Bronchial epithelial cell (primary cell): ENCODE measurements at places on chromosomes 1 and 21. TPM values are rescaled to one million over a fixed set of nuclear protein-coding genes. Genes with fewer than 3 reads are reported as not detected.
A peak's percentile ranks its signal among the peaks of the same experiment; 100 is the strongest.

- DNase-seq, result peak; percentile 40
Measured at GRCh38 chr1:21834094-21834493, 22.0 kb downstream of the LDLRAD2 start.

DNA sequence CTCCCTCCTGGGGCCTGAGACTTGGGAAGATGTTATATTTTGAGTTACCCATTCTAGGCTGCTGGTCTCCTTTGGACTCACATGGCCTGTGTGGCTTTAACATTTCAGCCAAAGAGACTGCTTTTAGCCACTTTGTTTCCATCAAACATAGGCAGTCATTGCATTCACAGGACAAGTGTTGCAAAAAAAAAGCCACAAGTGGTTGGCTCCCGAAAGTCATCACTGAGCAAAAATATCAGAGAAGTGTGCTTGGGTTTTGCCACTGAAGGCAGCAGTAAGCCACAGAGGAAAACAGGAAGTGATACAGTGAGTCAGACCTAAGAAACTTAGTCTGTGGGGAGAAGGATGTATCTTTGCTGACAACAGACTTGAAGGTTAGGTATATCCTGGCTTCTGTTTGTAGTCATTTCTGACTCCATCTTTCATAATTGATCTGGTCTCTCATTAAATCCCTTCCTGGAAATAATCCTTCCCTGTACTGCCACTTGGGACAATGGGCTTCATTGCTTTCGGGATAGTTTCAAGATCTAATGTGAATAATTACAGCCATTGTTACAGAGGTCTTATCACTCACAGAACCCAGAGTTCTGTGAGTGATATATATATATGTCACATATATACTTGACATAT lies 80.9 kb downstream of the COLGALT2 start:
- DNase-seq, result peak; percentile 81

DNA sequence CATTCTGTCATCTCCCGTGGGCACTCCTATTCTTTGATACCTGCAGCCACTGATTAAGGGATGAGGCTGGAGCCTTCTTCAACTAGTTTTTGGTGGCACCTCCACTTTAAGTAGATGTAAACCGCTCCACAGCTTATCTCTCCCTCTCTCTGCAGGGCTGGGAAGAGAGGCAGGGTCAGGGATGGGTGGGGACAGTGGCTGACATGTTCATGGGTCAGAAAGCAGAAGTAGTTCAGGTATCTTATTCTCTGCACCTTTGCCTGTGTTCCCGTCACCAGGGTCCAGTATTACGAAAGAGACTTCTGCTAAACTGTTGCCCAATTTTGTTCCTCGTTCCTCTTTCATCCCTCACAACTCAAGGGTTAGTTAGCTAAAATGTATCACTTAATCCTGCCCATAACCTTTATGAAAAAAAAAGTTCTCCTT lies 51.7 kb upstream of the EDEM3 start:
- peak; percentile 13 for DNase-seq

- DNase-seq, result no peak
Measured at GRCh38 chr1:220219865-220220698, 52.2 kb downstream of the RAB3GAP2 start.

- no peak for DNase-seq
Measured at GRCh38 chr21:10627316-10627863, 106.0 kb downstream of the TPTE start.

- no peak for DNase-seq
Measured at GRCh38 chr21:34632498-34632897, 17.6 kb upstream of the RCAN1 start.

- peak; percentile 27 for DNase-seq
Measured at GRCh38 chr21:14959343-14959742, 105.5 kb downstream of the NRIP1 start.

DNA sequence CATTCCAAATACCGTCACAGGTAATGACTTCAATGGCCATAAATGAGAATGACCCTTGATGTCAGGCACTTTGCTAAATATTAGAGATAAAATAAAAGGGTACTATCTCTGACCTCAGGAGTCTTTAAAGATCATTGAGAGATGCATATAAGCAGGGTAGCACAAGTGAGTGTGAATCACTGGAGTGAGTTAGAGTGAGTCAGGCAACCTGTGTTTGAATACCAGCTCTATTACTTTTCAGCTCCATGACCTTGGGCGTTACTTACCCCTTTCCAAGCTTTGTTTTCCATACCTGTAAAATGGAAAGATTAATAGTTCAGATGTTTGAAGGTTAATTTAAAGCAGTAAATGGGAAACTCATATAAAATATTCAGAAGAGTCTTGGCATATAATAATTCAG lies 1058.0 kb upstream of the ADGRL4 start:
- peak; percentile 91 for DNase-seq

DNA sequence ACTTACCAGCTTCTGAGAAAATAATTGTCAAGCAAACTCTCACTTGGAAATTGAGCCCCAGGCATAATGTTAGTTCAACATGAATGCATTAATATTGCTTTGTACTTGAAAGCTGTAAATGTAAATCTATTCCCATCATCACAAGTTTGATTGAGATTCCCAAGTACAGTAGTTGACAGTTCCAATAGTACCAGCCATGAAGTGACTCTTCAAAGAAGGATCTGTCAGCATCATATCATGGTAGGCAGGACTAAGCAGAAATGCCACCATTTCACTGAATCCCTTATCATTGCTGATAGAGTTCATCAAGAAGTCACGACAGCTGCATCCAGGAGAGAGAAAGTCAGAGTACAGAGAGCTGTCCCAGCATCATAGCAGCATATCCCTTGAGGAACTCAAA lies 348.7 kb downstream of the OMA1 start:
- DNase-seq, result no peak

DNA sequence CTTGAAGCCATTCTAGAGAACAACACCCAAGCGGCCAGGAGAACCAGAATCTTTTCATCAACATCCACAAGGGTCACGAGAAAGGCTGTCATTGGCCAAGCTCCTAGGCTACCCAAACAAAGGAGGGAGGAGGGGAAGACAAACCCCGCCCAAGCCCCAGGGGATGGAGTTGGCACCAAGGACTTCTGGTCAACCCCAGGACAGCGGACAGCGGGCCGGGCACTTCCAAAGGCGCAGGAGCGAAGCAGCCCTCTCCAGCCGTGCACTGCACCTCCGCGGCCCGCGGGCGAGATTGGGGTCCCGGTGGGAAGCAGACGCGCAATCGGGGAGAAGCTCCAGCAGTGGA lies at the start of gene CLIC6:
Gene CLIC6 (plus strand): TSS at position 192 of the 346 bp plus-strand sequence. CDS start 395 bp downstream, outside the sequence.
- no peak for DNase-seq

GRCh38 chr1:248243204-248243603 lies 12.0 kb downstream of the OR2M4 start:
- peak; percentile 29 for DNase-seq

GRCh38 chr1:58249737-58250586 lies 296.6 kb downstream of the OMA1 start:
- DNase-seq, result peak; percentile 25

DNA sequence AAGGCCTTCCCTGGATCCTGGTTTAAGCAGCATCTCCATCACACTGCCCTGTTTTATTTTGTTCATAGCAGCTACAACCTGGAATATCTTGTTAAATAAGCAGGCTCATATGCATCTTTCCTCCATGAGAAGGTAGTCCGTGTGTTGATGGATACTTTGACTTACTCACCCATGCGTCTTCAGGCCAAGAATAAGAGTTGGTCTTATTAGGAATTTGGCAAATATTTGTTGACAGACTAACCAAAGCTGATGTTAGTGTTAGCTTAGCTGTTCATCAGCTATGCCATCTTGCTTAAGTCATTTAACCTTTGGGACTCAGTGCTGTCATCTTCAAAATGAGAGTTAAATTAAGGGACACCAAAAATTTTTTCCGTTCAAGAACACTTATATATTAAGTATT lies 59.2 kb downstream of the SASS6 start:
- DNase-seq, result no peak

DNA sequence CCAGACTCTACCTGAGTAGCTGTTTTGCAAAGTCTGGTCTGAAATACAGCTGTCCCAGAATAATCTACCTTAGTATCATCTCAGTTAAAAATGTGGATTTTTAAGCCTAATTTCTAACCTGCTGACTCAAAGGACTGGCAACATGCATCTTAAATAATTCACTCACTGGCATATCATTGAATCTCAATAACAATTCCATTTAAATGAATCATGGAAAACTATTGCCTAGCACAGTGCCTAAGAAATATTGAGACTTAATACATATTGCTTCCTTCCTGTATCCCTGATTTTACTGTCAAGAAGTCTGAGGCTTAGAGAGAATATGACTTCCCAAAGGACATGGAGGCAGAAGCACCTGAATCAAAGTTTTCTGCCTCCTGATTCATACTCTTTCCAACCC lies 3.1 kb downstream of the CCDC190 start:
- peak; percentile 63 for DNase-seq

Gene CLEC20A
- not detected in 2 replicates for total RNA-seq

Gene COL11A1
- under 0.01 and 0.26 TPM in 2 replicates for total RNA-seq

Gene HES3
- not detected in 2 replicates for total RNA-seq

Gene TPTE
- not detected in 2 replicates for total RNA-seq

Gene LCK
- 0.26 TPM in 1 of 2 replicates, not detected in the other for total RNA-seq

Gene LENEP
- total RNA-seq, result 0.51 TPM in 1 of 2 replicates, not detected in the other

Gene TRAF3IP3
- total RNA-seq, result not detected in 2 replicates

Gene ARMH1
- total RNA-seq, result 0.38 TPM in 1 of 2 replicates, not detected in the other

Gene OR2T33
- total RNA-seq, result not detected in 2 replicates

Gene DENND1B
- 15.5 and 30.3 TPM in 2 replicates for total RNA-seq

Gene RNU1-2
- 2,323 and 5,262 TPM in 2 replicates for total RNA-seq

Gene KIAA1614
- 0.38 and 0.79 TPM in 2 replicates for total RNA-seq
